ENCODE measurements at places on chromosomes 7 and 10.

GRCh38 chr7:47301657-47302295 is 280.1 kb downstream of the TNS3 start:
- no peak overlapping the region for H3K4me3 ChIP-seq
- no peaks in the 10 kb centered on the region for H3K27me3 ChIP-seq
- H3K4me1 ChIP-seq = peaks cover 3% of the 10 kb centered on the region
- DNase-seq = no peak
- no peak overlapping the region for H3K27ac ChIP-seq

DNA sequence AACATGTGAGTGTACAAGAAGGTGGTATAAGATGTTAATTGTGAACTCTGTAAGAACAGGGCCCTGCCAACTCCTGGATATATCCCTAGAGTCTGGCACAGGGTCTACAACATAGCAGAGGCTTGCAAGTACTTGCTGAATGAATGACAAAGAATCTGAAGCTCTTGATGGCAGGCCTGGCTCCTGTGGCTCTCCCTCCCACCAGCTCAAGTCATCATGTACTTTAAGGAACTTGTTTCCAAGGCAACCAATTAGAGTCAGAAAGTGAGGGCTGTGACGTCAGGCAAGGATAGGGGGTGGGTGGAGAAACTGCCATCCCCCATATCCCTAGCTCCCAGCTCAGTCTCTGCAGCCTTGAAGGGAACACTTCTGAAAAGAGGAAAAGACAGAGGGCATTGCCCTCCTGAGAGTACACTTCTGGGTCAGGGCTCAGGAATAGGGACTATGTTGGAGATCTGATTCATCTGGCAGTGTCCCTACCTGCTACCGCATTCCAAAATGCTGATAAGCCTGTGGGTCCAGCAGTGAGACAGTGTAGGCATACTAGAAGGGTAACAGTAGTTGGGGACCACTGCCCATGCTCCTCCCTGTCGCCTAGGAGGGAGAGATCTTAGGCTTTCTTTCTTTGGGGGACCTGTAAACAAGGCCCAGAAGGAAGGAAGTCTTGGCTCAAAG is 34.6 kb upstream of the BTRC start:
- no peak overlapping the region for H3K27ac ChIP-seq
- no peaks in the 10 kb centered on the region for H3K36me3 ChIP-seq
- no peaks in the 10 kb centered on the region for H3K4me1 ChIP-seq
- peaks cover 73% of the 10 kb centered on the region for H3K27me3 ChIP-seq

GRCh38 chr7:104848138-104848990 is 165.6 kb upstream of the KMT2E start:
- no peaks in the 10 kb centered on the region for H3K27me3 ChIP-seq
- H3K4me3 ChIP-seq = no peak overlapping the region
- peak; percentile 86 for DNase-seq
- H3K27ac ChIP-seq = no peak overlapping the region

DNA sequence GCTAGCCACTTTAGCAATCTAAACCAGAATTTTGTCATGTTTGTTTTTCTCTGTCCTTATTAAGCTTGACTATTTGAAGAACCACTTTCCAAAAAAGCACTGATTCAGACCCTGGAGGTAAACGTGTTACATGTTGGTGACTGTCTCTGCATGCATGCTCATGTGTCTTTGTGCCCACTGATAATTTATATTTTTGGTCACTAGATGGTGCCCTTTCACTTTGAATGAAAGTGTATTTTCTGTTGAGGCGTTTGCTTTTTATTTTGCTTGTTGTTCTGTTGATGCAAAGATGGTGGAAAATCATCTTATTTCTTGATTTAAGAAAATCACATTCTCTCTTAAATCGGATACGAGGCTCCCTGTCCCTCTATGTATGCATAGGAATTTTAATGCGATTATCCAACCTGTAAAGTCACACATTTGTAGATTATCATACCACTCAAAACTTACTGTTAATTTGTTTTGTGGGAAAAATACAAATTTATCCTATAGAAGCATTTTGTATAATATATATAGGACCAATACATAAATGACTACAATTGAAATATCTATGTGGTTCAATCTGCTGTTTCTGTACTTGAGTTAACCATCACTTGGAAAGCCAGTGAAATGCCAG is 269.3 kb downstream of the BICC1 start:
- no peaks in the 10 kb centered on the region for H3K27me3 ChIP-seq
- no peaks in the 10 kb centered on the region for H3K4me1 ChIP-seq
- H3K4me3 ChIP-seq = no peak overlapping the region

- peaks cover 3% of the 10 kb centered on the region for H3K4me1 ChIP-seq
- H3K27ac ChIP-seq = no peak overlapping the region
- no peaks in the 10 kb centered on the region for H3K27me3 ChIP-seq
- H3K4me3 ChIP-seq = no peak overlapping the region
- no peak for DNase-seq
- no peaks in the 10 kb centered on the region for H3K36me3 ChIP-seq
Observed at GRCh38 chr7:105678811-105679495, 97.7 kb upstream of the EFCAB10 start.

DNA sequence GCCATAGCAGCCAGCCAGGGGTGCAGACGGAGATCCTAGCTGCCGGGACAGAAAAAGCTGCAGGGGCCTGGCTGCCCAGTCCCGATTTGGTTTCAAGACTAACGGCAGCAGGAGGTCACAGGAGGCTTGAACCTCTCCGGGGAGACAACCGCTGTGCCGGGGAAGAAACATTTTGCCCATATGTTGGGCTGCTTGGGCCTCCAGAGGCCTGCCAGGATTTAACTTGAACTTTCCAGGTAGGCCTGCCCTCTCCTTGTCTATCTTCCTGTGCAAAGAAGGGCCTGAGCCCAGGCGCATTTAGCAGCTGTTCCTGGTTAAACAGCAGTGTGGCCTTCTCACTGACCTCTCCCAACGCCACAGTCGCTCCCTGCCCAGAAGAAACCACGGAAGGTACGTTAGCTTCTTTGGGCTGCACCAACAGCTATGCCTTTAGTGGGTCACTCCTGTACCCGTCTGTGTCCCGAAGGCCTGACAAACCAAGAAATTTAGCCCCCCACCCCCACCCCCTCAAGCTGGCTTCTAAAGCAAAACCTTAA is 17.1 kb upstream of the PTF1A start:
- H3K36me3 ChIP-seq = no peaks in the 10 kb centered on the region
- no peaks in the 10 kb centered on the region for H3K4me1 ChIP-seq
- no peak overlapping the region for H3K27ac ChIP-seq
- H3K4me3 ChIP-seq = no peak overlapping the region

DNA sequence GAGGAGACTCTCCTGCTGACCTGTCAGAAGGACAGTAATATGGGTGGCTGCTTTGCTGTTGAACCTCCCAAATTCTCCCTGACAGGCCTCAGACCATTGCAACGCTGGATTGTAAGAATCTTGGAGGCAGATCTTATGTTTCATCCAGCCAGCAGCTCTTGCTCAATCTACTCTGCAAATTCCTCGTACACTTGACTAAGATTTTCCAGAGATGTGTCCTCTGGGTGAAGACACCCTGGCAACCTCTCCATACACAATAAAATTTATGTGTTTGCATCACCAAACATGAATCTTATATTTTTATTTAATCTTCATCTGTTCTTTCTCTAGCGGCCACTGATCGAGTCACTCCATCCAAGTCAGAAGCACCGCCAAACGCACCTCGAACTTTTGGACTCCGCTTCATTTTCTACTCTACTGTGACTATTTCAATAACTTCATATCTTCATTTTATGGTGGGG is 623.1 kb downstream of the ACTR3B start:
- H3K4me3 ChIP-seq = no peak overlapping the region
- H3K4me1 ChIP-seq = no peaks in the 10 kb centered on the region
- DNase-seq = no peak
- no peaks in the 10 kb centered on the region for H3K36me3 ChIP-seq

GRCh38 chr7:54985426-54986330 is 33.1 kb upstream of the EGFR start:
- H3K36me3 ChIP-seq = no peaks in the 10 kb centered on the region
- no peaks in the 10 kb centered on the region for H3K27me3 ChIP-seq

DNA sequence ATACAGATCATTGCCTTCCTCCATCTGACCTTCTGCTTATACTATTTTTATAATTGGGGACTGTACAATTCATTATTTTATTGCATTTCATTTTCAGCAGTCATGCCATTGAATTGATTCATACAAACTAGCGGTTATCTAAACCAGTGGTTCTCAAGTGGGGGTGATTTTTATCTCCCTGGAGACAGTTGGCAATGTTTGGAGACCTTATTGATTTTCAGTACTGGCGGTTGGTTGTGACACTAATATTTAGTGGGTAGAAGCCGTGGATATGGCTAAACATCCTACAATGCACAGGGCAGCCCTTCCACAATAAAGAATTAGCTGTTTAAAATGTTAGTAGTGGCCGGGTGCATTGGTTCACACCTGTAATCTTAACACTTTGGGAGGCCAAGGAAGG is 765.9 kb downstream of the LRMDA start:
- H3K27me3 ChIP-seq = no peaks in the 10 kb centered on the region
- no peak for DNase-seq
- H3K36me3 ChIP-seq = no peaks in the 10 kb centered on the region
- H3K4me3 ChIP-seq = no peak overlapping the region
- peaks cover 3% of the 10 kb centered on the region for H3K4me1 ChIP-seq
- no peak overlapping the region for H3K27ac ChIP-seq

DNA sequence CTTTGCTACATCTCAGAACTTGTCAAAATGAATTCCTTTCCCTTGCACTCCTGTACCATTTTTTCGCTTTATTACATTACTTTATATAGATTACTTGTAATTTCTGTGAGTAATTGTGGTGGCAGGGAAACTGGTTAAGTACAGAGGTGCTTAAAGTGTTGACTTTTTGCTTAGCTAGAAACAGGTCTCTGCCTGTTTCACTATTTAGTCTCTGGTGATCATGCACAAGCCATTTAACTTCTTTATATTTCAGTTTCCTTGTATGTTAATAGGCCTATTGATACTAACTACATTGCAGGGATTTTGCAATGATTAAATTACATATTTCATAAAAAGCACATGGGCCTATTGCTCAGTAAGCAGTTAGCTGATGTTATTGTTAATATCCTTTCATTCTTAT is 233.8 kb downstream of the PRKG1 start:
- no peak for DNase-seq
- H3K27me3 ChIP-seq = no peaks in the 10 kb centered on the region
- no peak overlapping the region for H3K27ac ChIP-seq

GRCh38 chr10:96089116-96089515 is 41.0 kb upstream of the ZNF518A start:
- H3K36me3 ChIP-seq = no peaks in the 10 kb centered on the region
- H3K27ac ChIP-seq = no peak overlapping the region
- peaks cover 19% of the 10 kb centered on the region for H3K27me3 ChIP-seq
- no peaks in the 10 kb centered on the region for H3K4me1 ChIP-seq
- no peak overlapping the region for H3K4me3 ChIP-seq
- DNase-seq = no peak

GRCh38 chr7:102107474-102108104 is 179.1 kb upstream of the SH2B2 start:
- peaks cover 7% of the 10 kb centered on the region for H3K4me1 ChIP-seq
- no peak overlapping the region for H3K4me3 ChIP-seq
- no peak overlapping the region for H3K27ac ChIP-seq
- H3K36me3 ChIP-seq = peaks cover 55% of the 10 kb centered on the region

- H3K27ac ChIP-seq = no peak overlapping the region
- no peaks in the 10 kb centered on the region for H3K4me1 ChIP-seq
- no peaks in the 10 kb centered on the region for H3K36me3 ChIP-seq
- no peak overlapping the region for H3K4me3 ChIP-seq
- DNase-seq = no peak
Observed at GRCh38 chr7:133609806-133610205, 356.9 kb downstream of the EXOC4 start.

DNA sequence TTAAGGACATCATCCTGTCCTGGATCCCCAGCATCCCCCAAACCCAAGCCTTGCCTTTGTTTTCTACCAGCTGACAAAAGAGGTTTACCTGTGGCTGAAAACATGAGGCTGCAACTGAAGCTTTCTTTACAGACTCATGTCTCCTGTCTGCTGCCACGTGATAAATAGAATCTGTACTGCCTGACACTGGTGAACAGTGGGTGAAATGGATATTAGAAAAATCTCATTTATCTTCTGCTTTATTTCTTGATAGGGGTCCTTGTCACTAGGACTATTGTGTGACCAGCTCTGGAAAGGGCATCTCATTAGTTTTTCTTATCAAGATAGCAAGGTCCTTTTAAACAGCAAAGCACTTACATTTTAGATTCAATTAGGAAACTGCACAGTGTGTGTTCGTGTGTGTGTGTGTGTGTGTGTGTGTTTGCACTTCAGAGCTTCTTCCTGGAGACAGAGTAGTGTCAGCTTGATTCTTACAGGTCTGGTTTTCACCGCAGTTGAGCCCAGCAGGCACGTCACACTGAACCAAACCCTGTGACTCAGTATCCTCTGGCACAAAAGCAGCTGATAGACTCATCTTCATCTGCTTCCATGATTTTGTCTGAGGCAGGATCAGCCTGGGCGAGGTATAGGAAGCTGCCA is 373.5 kb upstream of the CELF2 start:
- no peak for DNase-seq
- H3K27me3 ChIP-seq = no peaks in the 10 kb centered on the region
- H3K4me3 ChIP-seq = no peak overlapping the region
- no peaks in the 10 kb centered on the region for H3K36me3 ChIP-seq
- H3K4me1 ChIP-seq = peaks cover 8% of the 10 kb centered on the region

DNA sequence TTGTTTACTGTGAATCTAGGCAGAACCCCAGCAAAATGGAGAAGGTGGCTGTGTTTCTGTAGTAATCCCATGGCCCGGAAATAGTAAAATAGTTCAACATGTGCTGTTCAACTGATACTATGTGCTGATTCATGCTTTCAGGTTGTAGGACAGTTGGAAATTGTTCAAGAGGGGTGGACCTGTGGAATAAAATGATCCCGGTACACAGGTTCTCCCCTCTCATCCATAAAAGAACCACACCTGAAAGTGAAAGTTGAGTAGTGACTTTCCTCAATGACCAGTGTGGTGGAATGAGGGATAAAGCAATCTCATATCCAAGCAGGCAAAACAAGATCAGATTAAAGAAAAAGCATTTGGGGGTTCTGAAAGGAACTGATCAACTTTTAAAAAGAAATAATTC is 177.1 kb downstream of the POU6F2 start:
- H3K27me3 ChIP-seq = no peaks in the 10 kb centered on the region
- H3K4me1 ChIP-seq = no peaks in the 10 kb centered on the region
- no peak overlapping the region for H3K27ac ChIP-seq
- no peak overlapping the region for H3K4me3 ChIP-seq
- no peak for DNase-seq

DNA sequence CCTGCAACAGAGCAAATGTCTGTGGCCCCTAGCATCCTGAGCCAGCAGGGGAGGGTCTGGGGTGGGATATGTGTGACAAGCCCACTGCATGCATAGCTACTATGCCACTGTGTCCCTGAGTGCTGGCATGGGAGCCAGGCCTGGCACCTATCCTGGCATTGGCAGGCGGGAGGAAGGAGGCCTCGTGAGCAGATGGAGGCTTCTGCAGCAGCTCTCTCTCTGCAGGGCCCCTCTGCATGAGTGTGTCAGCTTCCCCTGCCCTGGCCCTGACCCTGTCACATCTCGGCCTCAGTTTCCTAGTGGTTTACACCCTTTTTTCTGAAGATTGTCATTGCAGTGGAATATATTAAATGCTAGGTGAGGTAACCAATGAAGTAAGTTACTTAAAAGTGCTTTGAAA is 13.1 kb upstream of the IMPDH1 start:
- no peaks in the 10 kb centered on the region for H3K36me3 ChIP-seq
- H3K4me3 ChIP-seq = no peak overlapping the region
- H3K27me3 ChIP-seq = no peaks in the 10 kb centered on the region
- DNase-seq = no peak

Data from neuronal stem cell (in vitro differentiated cells).